HCEC 1CT (cell line): ENCODE measurements at places on chromosomes 16 and 17.

- DNase-seq, result peak; percentile 14
Measured at GRCh38 chr17:56499799-56500388, 93.6 kb upstream of the NOG start.

GRCh38 chr16:2810651-2811050 lies 6.4 kb upstream of the PRSS21 start:
- DNase-seq, result no peak

DNA sequence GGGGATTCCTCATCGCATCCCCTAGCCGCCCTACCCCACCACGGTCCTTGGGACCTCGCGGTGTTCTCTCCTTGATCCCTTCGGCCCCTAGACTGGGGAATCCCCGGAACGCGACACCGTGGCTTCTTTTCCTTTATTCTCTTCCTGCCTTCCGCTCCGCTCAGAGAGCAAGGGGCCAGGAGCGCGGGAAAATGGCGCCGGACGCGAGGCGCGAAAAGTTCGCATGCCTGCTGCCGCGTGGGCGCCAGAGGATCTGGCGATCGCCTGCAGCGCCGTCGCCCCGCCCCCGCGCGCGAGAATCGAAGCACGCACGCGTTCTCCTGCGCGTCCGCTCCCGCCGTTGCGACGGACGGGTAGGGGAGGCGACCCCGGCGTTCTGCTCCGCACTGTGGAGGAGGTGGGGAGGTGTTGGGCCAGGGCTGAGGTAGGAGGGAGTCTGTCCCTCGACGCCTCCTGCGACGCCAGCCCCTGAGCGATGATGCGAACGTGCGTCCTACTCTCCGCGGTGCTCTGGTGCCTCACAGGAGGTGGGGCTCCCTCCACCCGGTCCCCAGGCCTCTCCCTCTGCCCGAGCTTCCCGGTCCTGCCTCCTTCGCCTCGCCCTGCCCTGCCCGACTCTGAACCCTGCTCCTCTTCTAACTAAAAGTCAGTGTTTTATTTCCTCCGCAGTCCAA lies at the start of gene ZPBP2:
Gene ZPBP2 (plus strand): TSS at position 323 of the 674 bp plus-strand sequence. CDS start 153 bp downstream, at position 476.
- no peak for DNase-seq

- no peak for DNase-seq
Measured at GRCh38 chr16:27869411-27869810, 194.1 kb downstream of the GSG1L start.

GRCh38 chr16:81526935-81527334 lies 82.3 kb downstream of the CMIP start:
- peak; percentile 45 for DNase-seq

DNA sequence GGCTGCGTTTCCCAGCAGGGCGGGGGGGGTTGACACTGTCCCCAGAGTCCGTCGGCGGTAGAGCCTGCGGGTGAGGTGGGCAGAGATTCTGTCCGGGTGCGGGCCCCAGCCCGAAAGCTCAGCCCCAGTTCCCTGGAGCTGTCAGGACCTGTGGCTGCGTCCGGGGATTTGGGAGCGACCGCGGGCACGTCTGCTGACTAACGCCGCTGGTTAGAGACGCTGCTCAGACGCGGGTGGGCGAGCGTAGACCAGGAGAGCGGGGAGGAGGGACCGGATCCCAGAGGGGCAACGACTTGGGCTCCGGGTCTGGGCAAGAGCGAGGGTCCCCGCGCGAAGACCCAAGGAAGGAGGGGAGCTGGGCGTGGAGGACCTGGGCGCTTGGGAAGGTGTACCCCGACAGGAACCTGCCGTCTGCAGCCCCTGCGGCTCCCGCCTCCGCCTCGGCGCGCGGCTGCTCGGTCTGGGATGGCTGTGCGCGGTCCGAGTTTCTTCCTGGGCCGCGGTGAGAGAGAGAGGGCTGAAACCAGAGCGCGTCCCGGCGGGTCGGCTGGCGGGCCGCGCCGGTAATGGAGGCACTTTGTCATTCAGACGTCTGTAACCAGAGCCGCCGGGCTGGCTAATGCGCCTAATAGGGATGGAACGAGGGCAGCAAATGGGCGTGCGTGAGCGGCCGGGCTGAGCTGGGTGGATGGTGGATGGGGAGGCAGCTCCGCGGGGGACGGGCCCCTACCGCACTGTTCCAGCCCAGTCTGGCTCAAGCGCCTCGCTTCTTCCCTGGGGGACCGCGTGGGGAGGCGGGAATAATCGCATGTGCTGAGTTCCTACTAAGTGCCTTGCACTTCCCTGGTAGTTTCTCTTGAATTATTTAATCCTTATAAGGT lies 2.3 kb downstream of the NGFR start:
- DNase-seq, result peak; percentile 4

- DNase-seq, result no peak
Measured at GRCh38 chr17:40579471-40579870, 14.2 kb upstream of the CCR7 start.

DNA sequence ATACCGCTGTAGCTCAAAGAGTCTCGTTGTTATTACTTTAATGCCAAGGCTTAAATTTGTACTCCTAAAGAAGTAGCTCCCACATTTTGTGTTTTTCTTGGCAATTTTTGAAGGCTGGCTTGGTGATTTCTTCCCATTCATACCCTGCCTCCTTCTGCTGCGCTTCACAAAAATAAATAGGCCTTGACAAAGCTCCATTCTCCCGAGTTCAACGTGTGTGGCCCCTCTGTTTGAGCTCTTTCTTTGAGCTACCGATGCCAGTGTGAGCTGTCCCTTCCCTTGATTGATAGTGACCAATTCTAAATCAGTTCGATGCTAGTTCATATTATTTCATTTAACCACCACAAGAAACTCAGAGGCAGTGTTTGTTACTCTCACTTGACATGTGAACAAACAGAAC lies 96.8 kb downstream of the MAP2K6 start:
- no peak for DNase-seq

GRCh38 chr16:20910781-20911321 lies 10.3 kb downstream of the LYRM1 start:
- DNase-seq, result peak; percentile 94

- no peak for DNase-seq
Measured at GRCh38 chr17:64164596-64165285, 34.8 kb upstream of the ERN1 start.

DNA sequence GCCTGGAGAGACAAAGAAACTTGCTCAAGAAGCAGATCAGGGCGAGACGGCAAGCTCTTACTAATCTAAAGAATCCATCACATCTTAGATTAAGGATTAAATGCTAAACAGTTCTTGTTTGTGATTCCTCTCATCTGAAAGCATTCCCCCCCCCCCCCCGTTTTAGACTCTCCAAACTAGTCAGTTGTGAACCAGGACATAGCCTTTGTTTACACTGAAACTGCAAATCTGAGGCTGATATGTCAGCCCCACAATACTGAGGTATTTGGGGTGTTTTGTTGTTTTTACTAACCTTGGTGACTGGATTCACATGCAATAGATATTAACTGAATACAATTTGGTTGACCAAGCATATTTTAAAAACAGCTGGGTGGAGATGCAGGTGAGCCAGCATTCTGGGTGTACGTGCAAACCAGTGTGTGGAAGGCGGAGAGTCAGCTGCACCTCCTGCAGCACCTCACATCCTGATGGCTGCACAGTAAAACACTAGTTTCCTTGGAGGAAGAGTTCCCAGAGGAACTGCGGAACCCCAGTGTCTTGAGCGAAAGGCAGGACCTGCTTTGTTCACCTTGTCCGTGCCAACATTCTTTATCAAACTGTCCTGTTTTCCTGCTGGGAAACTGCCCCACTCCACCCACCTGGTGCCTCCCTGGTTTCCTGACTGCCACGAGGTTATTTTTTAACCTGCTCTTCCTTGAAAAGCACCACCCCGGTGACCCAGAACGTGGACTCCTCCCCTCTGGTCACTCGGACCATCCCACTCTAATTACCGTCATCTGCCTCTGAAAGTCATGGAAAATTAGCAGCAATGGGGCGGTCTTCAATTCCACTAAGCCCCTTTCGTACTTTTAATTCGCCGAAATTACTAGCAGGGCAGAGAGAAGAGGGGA lies 1.2 kb upstream of the YPEL2 start:
- DNase-seq, result no peak

DNA sequence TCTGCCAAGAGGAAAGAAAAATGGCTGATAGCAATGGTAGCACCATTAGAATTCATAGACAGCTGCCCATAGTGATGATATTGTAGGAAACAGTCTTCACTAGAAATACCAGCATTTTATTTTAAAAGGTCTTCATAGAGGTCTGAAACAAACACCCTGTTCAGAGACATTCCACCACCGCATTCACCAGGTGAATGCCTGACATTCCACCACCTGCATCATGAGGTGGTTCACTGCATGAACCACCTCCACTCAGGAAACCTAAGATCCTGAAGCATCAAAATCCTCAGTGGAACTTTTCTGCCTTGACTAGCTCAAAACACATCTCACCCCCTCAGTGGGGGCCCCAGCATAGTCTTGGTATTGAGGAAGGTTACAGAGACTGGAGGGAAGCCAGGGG lies 91.5 kb upstream of the COX10 start:
- no peak for DNase-seq

GRCh38 chr16:77077256-77077922 lies 113.6 kb upstream of the MON1B start:
- DNase-seq, result no peak

DNA sequence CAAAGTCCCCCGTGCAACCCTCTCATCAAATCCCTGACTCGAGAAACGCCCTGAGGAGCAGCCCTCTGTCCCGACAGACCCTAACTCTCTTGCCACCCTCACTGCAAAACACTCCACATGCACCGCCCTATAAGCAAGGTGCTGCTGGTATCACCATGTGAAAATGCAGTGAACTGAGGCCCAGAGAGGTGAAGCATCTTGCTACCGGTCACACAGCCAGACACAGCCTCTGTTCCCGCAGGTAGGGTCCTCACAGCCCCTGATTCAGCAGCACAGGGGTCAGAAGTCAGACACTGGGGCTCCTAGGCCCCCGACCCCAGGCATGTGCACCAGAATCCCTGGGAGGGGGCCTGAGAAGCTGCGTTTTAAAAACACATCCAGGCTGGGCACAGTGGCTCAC lies 1.1 kb downstream of the CIBAR2 start:
- DNase-seq, result no peak

GRCh38 chr17:64442541-64442971 lies 6.4 kb upstream of the MILR1 start:
- DNase-seq, result no peak

- no peak for DNase-seq
Measured at GRCh38 chr16:1689853-1690252, 11.8 kb downstream of the JPT2 start.

- DNase-seq, result no peak
Measured at GRCh38 chr17:64974750-64975317, 55.6 kb upstream of the LRRC37A3 start.

DNA sequence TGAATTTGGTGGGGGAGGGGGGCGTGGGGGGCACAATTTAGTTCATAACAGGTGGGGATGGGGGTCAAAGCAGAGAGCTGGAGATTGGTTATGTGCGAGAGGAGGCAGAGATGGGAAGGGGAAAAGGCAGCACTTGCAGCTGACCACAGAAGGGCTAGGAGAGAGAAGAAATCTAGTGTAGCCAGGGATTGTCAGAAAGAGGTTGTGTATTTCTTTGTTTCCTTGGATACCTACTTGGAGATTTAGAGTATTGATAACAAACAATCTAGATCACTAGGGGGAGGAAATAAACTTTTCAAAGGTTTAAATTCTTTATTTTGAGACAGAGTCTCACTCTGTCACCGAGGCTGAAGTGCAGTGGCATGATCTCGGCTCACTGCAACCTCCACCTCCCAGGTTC lies 47.1 kb upstream of the YPEL2 start:
- no peak for DNase-seq

DNA sequence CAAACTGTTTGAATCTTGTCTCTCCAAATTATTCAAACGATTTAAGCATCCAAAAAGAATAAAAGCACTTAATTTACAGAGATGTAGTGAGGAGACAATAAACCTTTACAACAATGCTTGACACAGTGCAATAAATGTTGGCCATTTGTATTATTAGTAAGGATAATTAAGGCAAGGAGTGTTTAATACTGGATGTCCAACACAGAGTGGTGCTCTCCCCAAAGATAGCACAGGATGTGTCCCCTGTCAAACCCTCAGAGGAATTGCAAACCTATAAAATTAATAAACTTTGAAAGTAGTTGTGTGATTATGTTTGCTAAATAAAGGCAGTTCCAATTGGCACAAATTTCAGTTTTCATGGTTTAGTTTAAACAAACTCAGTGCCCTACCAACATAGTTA lies 253.0 kb upstream of the AXIN2 start:
- DNase-seq, result no peak

DNA sequence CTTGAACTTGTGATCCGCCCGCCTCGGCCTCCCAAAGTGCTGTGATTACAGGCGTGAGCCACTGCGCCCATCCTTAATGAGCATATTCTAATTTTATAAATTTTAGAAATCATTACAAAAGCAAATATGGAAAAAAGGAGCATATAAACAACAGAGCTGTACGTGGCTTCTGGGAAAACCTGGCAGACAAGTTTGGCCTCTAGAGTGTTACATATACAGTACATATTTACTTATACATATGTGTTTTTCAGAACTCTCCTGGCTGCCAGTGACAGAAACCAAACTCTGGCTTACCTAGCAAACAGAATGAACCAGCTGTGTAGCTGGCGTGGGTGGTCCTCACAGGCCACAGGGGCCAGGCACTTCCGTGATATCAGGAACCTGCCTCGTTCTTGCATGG lies 10.1 kb downstream of the DRC3 start:
- no peak for DNase-seq

GRCh38 chr17:48006936-48007709 lies 30.5 kb downstream of the COPZ2 start:
- DNase-seq, result no peak

DNA sequence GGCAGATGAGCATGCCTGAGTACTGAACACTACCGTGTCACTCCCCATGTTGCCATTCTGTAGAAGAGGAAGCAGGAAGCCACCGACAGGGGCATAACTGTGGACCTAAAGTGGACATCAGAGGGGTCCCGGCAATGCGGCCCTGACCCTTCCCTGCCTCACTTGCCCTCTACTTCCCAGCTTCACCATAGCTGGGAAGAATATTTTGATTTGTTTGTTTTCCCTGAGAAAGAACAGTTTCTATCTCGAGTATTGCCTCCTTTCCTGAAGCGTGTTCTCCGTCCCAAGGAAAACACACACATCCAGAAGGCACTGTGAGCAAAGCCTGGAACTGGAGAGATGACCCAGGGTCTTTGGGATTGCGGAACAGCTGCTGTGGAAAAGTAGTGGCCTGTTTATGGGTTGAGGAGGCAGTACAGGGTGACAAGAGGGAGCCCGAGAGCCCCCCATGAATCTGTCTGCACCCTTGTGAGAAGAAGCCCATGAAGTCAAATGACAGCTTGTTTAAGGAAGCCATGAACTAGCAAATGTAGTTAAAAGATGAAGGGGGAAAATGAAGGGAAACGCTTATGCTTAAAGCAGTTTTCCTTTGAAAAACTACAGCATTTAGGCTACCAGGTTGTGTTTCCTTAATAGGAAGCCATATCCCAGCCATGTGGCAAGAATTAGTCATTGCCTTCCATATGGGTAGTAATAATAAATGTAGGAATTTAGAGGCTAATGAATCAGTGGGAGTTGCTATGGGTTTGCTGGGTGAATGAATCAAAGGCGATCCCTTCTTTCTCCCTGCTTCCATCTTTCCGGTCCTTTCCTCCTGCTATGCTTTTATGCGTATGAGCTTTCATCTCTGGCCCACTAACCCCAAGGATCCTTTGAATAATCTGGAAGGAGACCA lies 90.0 kb upstream of the TBX2 start:
- peak; percentile 94 for DNase-seq
